ENCODE measurements at places on chromosomes 1 and 21.
A peak's percentile ranks its signal among the peaks of the same experiment; 100 is the strongest.

GRCh38 chr1:224623743-224624333 is 7.7 kb downstream of the CNIH3 start:
- peak; percentile 60 for DNase-seq

DNA sequence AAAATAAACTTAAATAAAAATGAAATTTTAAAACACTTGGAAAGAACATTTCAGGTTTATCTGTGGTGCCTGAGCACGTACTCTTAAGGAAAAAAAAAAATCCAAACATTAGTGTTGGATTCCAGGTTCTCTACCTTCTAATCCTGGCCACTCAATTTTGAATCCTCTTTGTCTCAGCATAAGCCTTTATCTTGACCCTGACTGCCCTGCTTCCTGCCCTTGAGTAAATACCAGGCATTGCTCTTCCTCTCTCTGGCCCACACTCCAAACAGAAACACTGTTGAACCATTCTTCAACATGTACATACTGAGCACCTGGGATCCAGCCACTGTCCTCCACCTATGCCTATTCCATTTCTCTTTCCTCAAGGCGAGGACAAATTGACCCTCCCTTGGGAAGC is 11.4 kb upstream of the VANGL1 start:
- no peak for DNase-seq

- DNase-seq, result no peak
These were observed 142.8 kb upstream of the COA6 start for GRCh38 chr1:234230414-234230862.

- no peak for DNase-seq
These were observed 49.2 kb downstream of the ALG14 start for GRCh38 chr1:95023399-95024043.

- no peak for DNase-seq
These were observed 12.9 kb downstream of the CERS2 start for GRCh38 chr1:150961756-150962155.

GRCh38 chr21:31744182-31744800 is 12.4 kb upstream of the SCAF4 start:
- no peak for DNase-seq

DNA sequence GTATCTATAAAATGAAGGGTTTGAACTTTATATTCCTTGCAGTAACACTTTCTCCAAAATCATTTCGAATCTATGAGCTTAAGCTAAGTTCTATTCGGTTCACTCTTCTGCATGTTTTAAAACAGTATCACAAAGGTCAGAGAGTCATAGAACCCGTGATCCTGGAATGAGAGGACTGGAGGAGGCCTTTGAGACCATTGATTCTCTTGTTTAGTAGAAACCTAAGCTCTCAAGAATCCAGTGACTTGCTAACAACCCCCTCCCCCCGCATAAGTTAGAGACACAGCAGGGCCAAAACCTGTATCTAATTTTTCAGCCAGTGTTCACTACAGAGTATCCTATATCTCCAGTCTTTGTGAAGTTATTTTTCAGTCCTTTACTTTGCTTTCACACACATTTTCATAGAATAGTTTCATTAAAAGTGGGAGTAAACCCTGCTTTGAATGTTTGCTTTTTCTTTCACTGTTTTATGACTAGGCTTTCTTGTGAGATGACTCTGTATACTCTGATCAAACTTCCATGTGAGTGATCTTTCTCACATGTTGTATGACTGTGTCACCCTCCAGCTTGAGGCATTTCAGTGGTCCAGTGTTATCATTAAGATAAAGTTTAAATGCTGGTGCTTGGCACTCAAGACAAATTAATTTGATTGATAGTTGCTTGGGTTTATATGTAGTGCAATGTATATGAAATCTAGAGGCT is 275.4 kb upstream of the SGIP1 start:
- DNase-seq, result no peak

DNA sequence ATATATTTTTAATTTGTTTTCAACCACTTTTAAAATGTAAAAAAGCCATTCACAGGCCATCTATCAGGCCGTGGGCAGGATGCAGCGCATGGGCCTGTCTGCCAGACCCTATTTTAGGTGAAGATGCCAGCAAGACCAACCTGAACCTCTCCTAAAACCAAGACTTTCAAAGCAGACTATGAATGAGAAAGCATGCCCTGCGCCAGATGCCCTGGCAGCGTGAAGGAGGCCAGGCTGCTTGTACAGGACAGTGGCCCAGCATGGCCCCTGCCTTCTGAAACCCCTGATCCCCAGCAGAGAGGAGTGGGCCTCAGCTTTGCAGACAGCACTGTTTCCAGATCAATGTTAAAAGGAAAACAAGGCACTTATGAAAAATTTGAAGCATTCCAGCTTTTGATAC is 31.6 kb downstream of the WDR4 start:
- DNase-seq, result no peak

All from stimulated activated CD4-positive, alpha-beta T cell treated with anti-CD3 and anti-CD28 coated beads, Interleukin-12 subunit alpha, Interleukin-12 subunit beta, amount 100 ng/mL, for 48 hours (primary cell).